ENCODE measurements at places on chromosomes 1 and 21.
A peak's percentile ranks its signal among the peaks of the same experiment; 100 is the strongest.

GRCh38 chr1:163275222-163275621, 46.5 kb upstream of the NUF2 start:
- DNase-seq: no peak

- no peak for DNase-seq
These were observed 4.2 kb downstream of the MANEAL start for GRCh38 chr1:37797750-37798345.

DNA sequence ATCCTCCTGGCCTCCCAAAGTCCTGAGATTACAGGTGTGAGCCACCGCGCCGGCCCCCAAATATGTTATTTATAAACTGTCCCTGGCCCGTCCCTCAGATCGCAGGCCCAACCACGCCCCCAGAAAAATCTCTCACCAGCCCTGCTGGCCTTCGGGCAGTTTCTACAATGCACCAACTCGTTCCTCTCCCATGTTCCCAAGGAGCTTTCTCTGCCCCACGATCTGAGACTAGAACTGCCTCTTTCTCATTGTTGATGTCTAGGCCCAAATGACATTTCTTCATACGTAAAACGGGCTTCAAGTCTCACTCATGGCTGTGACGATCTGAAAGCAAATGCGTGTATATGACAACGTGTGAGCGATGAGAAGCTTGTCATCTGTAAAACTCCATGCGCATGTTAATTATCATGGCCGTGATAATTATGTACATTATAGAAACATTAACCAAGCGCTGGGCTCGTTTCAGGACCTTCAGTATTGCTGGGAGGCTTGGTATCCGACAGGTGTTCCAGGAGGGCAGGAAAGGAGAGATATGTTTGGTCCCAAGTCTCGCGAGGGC, 748 bp upstream of the NIPAL3 start:
- no peak for DNase-seq

- DNase-seq: no peak
These were observed 28.6 kb downstream of the ZNF644 start for GRCh38 chr1:90993245-90993644.

GRCh38 chr1:40849801-40850592, 12.2 kb downstream of the CITED4 start:
- DNase-seq: peak; percentile 78

DNA sequence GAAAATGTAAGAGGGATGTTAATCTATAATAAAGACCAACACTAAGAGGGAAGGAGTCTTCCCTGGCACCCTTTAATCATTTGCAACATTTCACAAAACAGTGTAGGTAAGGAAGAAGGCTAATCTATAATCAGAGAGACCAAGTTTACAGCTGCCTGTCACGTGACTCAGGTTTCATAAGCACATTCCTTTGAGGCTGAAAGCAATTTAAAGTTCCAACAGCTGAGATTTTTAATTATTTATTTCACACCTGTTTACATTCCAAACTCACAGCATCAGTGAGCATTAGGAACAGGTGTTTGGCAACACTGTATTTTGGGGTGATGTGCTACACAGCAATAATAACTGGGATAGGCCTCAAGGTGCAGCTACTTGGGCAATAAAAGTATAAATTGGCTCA, 75.7 kb upstream of the PGBD5 start:
- DNase-seq: no peak

GRCh38 chr1:118461154-118461553, 276.1 kb upstream of the SPAG17 start:
- DNase-seq: no peak

GRCh38 chr1:119079881-119080280, 60.6 kb downstream of the WARS2 start:
- DNase-seq: no peak

DNA sequence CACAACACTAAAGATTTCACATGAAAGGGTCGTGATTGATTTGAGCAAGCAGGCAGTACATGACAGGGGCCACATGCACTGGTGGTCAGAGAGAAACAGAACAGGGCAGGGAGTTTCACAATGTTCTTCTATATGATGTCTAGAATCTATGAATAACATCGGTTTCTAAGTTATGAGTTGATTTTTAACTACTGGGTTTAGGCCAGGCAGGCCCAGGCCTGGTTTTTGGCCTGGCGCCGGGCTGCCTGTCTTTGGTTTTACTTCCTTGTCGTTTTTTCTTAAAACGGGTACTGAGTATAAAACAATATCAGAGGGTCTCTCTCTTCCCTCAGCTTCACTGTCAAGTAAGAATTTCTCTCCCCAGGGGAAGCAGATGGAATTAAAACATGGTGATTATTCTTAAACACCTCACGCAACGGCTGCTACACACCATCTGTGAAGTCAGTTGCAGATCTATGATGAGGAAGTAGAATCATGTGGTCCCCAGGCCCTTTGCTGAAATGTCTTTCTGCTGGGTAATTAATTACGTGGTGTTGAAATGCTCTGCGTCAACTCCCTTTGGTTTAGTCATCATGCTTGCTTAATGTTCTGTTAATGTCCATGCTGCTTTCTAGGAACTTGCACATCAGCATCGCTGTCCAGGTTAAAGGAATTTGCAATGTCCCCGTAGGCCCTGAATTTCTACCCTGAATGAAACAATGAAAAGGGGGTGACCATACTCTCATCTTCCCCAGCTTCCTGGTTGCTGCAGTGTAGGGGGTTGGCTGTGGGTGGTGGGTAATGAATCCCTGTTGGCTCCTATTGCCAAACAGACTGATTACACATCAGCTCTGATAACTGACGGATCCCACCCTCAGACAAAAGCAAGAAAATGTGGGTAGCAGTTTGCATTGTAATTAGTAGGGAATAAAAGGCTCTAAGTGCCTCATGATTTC, 70.3 kb downstream of the SERINC2 start:
- DNase-seq: no peak

DNA sequence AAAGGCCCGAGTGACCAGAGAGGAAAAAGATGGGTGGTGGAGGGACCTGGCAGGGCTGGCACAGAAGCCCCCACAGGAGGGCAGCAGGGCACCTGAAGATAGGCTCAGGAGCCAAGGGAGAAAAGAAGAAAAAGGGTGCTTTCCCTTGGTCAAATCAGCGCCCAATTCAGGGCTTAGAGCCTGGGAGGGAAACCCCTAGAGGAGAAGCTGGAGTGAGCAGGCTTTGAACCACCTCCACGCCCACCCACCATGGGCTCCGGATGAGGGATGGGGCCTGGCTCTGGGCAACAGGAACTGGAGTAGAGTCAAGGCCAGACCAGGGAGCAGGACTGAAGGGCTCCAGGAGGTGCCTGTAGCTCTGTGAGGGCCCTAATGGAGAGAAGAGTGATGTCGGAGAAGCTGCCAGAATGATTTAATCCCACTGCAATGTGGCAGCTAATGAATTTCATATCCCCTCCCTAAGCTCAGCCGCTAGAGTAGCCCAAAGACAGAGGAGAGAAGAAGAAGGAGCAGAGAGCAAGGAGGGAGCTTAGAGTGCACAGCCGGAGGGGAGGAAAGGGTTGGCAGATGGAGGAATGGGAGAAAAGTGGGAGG, 12.0 kb upstream of the PRELP start:
- DNase-seq: no peak

GRCh38 chr1:230867903-230868735, at the start of gene C1orf198:
Gene C1orf198 (minus strand): TSS chr1:230868521. CDS start chr1:230868512, 9 bp downstream.
- peak; percentile 87 for DNase-seq

DNA sequence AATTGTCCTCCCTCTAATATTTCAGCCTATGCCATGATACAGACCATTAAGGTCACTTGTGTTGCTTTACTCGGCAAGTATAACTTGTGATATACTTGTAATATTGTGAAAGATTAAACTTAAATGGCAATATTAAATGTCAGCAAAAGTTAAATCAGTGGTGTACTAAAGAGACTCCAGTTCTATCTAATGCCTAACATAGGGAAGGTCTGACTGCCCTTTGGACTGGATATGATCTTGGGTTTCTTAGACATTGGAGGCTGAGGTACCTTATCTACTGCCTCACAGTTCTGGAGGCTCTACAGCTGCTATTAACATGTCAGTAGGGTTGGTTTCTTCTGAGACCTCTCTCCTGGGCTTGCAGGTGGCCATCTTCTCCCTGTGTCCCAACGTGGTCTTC, 89.9 kb downstream of the MT1HL1 start:
- DNase-seq: no peak

DNA sequence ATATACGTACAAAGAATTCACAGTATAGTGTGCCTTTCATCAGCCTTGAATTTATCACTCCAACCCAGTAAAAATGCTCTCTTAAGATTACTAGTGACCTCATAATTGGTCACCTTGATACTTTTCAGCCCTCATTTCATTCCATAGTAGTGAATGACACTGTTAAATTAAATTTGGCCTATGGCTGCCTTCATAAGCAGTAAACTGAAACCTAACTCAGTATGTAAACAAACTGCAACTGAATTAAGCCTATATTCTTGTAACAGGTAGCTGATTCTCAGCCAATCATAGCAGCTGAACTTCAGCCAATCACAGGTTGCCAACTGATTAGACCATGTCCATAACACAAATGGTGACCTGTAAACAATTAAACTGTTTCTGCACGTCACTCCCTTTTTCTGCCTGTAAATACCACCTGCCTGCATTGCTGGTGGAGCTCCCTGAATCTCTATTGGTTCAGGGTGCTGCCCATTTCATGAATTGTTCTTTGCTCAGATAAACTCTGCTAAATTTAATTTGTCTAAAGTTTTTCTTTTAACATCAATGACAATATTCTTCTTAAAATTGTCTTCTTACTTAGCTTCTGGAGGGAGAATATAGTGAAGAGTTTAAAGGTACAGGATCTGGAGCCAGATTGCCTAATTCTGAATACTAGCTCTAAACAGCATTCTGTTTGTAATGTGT, 24.0 kb upstream of the CAMSAP2 start:
- DNase-seq: no peak

DNA sequence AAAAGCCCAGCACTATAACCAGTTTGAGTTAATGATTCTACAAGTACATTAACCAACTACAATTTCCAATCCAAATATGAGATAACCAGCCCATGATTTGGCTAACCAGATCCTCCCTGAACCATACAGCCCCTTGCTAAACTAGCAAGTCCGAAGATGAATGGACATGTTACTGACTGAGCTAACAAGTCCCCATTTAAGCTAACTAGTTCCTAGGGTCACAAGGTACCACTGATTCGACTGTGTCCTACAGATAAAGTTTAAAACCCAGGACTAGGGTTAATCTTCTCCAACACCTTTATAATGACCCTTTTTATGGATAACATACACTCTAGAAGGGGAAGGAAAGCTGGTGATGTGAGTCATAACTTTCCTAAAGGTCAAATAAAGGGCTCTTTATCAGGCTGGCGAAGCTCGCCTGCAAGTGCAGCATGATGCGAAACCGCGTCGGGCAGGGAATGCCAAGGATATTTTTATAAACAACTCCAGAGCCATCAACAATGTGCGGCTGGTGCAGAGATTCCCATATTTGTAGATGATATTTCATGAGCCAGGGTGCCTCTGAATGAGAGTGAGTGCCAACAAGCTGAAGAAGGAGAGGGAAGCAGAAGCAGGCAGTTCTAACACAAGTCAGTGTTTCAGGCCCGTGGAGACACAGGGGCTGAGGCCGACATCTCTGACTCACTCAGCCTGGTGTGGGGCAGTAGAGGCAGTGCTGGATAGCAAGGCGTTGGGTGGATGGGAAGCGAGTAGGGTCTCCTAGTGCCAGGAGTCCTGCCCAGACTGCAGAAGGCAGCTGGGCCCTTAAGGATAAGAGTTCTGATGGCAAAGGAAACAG, 75.6 kb upstream of the ROR1 start:
- no peak for DNase-seq

- DNase-seq: peak; percentile 86
These were observed 39.8 kb upstream of the ZC3H12A start for GRCh38 chr1:37434292-37435225.

DNA sequence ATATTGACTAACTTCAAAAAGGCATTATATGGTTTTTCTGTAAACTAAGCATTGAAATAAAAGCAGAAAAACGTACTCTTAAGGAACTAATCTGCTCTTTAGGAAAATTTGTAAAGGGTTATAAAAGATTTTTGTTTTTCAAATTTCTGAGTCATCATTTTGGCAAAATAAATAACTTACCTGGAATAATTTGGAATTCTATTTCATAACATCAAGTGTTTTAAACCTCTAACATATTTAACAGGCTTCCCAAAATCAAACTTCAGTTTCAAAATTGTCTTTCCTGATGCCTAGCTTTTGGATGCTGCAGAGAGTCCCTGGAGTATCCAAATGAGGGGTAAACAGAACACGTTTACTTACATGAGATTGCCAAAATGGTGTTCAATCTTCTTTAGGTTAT, 108.5 kb downstream of the COP1 start:
- no peak for DNase-seq

- DNase-seq: no peak
These were observed 1.5 kb upstream of the HDGF start for GRCh38 chr1:156752843-156753482.

DNA sequence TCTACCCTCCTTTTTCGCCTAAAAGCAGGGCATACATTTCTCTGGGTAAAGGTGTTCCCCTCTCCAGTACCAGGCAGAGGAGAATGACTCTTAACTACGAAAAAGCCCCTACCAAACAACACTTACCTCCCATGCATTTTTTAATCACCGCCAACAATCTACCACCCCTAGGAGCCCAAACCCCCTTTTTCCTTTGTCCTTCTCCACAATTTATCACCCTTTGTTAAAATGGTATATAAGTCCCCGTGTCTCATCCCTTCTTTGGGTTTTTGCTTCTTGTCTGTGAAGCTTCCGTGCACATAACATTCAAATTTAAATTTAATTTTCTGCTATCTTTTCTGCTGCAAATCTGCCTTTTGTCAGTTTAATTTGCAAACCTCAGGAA, 27.6 kb upstream of the COL18A1 start:
- DNase-seq: no peak

DNA sequence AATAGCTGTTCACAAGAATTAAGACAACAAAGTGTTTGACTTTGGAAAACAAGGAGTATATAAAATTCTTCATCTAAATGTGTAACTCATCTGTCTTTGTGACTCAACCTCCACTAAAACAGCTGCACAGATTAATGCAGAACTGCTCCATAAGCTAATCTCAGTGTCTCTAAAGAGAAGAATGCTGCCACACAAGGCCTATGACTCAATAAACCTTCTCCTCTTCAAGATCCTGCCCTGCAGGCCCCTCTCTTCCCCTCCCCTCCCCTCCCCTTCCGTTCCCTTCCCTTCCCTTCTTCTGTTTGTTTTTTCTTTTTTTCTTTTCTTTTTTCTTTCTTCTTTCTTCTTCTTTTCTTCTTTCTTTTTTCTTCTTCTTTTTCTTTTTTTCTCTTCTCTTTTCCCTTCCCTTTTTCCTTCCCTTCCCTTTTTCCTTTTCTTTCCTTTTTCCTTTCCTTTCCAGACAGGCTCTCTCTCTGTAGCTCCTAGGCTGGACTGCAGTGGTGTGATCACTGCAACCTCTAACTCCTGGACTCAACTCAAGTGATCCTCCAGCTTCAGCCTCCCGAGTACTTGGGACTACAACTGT, 1052.8 kb downstream of the BRINP3 start:
- DNase-seq: no peak

All from mesothelial cell of epicardium (in vitro differentiated cells).